Right atrium auricular region (tissue), 2 donors: ENCODE measurements at places on chromosomes 16 and 17.
A peak's percentile ranks its signal among the peaks of the same experiment; 100 is the strongest.

- no peak for DNase-seq
Observed at GRCh38 chr17:51107778-51108177, 12.9 kb downstream of the SPAG9 start.

DNA sequence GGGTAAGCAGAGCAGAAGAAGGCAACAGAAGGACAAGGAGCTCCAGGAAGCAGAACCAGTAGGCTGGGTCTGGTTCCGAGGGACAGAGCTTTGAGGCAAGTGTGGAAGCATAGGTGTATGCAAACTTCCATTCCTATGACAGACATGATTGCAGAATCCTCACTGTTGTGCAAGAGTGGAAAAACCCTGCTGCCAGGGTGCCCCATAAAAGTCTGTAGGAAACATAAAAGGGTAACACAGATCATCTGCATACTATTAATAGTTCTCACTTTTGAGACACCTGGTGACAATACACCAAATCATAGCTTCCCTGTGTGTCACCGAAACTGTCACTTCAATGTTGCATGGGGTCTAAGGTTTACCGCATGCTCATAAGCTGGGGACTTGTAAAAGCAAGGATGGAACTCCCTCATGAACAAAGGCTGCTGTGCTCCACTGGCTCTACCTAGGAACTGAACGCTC lies 39.7 kb downstream of the ARHGAP17 start:
- no peak for DNase-seq

DNA sequence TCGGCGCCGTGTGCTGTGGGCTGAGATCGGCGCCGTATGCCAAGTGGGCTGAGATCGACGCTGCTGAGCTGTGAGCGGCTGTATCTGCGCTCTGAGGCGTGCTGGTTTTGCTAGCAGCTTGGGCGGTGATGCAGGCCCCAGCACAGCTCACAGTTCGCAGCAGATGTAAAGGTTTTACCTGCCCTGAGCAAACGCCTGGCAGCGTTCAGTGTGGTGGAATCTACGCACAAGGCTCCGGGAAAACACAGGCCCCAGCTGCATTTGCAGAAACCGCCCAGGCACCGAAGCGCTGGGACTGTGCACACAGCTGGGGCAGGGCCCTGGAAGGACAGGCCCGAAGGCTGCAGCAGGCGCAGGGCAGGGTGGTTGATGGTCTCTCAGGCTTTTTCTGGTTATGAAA lies 8.0 kb upstream of the ZNF469 start:
- no peak for DNase-seq

- DNase-seq, result peak; percentile 78
Observed at GRCh38 chr16:67246081-67246755, 1.1 kb downstream of the FHOD1 start.

- DNase-seq, result no peak
Observed at GRCh38 chr16:23650674-23651416, 9.6 kb downstream of the DCTN5 start.

DNA sequence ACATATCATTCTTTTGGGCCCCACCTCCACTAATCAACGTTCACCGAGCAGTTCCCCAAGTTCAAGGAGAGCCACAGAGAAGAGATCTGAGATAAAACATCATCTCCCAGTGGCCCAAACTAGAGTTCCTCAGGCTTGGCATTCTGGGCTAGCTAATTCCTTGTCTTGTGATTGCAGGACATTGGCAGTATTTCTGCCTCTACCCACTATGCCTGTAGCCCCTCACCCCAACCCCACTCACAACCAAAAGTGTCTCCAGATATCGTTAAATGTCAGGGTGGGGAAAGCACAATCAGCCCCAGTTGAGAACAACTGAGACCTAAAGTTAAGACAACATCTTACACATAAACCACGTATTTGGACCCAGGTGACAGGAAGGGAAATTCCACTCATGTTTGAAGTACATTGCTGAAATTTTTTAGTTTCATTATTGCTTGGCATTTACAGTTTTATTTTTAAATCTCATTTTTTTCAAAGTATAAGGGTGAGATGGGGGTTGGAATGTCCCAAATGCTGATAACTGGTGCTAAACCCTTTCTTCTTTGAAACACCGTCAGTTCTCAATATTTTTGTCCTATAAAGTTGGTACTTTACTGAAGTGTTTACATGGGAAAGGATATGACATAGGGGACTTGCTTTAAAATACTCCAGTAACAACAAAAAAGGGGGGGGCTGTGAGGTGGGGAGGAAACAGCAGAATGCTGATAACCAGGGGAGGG lies 13.6 kb downstream of the ZC3H7A start:
- no peak for DNase-seq

- no peak for DNase-seq
Observed at GRCh38 chr17:15213381-15214087, 51.6 kb downstream of the PMP22 start.

DNA sequence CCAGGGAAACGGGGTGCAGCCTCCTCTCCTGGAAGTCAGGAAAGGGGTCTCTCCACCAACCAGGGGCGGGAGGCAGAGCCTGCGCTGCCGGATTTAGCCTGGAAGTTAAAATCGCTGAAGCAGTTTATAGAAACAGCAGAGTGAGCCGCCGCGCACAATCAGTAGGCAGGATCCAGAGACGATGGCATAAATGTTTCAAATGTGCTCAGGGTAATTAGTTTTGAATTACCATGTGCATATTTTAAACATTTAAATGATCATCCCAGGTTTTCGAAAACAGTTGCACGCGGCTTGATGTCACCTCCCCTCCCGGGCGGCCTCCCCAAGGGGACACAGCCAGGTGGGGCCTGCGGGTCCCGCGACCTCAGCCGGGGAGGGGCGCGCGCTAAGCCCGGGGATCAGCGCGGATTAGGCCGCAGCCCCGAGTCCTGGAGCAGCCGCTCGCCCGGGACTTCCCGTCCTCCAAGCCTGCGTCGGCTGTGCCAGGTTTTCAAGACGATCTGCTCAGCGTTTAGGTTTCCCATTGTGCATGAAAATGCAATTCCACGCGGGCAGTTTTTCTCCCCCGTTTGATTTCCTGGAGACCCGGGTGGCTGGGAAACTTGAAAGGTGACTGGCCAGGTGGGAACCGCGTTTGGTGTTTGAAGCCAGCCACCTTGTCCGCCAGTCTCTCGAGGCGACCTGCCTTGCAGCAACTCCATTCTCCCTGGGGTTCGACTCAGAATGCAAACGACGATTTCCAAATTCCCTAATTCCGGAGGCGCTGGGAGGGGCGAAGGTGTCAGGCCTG lies 78.3 kb downstream of the RPA1 start:
- DNase-seq, result no peak

- no peak for DNase-seq
Observed at GRCh38 chr16:46971271-46971670, 2.2 kb downstream of the DNAJA2 start.

GRCh38 chr17:55093353-55093752 lies 124.8 kb downstream of the STXBP4 start:
- DNase-seq, result no peak

GRCh38 chr17:27879987-27880608 lies 13.1 kb downstream of the LYRM9 start:
- no peak for DNase-seq

DNA sequence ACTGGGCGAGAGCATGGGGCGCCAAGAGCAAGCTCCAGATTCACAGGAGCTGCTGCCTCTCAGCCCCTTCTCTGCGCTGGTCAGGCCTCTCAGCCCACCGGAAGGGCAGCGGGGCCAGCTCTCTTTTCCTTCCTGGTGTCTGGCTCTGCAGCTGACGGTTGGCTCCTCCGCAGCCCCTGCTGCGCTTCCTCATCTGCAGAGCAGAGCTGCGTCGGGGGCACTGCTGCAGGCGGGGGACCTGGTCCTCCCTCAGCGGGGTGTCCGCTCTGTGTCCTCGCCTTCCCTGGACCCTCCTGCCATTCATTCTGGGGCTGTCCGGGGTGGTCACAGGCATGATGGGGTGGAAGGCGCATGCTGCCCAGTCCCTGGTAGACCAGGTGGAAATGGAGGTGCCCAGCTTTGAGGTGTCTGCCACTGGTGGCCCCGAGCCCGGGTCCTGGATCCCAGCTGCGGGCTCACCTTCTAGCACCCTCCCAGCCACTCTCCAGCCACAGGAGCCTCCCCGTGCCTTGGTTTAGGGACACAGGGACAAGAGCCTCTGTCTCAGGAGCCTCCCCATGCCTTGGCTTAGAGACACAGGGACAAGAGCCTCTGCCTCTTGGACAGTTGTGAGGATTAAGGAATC lies 84.8 kb downstream of the IRF8 start:
- DNase-seq, result no peak

GRCh38 chr16:85168732-85169256 lies 56.5 kb upstream of the CIBAR2 start:
- peak; percentile 73 for DNase-seq

GRCh38 chr16:14194721-14195120 lies 123.6 kb downstream of the MRTFB start:
- no peak for DNase-seq

DNA sequence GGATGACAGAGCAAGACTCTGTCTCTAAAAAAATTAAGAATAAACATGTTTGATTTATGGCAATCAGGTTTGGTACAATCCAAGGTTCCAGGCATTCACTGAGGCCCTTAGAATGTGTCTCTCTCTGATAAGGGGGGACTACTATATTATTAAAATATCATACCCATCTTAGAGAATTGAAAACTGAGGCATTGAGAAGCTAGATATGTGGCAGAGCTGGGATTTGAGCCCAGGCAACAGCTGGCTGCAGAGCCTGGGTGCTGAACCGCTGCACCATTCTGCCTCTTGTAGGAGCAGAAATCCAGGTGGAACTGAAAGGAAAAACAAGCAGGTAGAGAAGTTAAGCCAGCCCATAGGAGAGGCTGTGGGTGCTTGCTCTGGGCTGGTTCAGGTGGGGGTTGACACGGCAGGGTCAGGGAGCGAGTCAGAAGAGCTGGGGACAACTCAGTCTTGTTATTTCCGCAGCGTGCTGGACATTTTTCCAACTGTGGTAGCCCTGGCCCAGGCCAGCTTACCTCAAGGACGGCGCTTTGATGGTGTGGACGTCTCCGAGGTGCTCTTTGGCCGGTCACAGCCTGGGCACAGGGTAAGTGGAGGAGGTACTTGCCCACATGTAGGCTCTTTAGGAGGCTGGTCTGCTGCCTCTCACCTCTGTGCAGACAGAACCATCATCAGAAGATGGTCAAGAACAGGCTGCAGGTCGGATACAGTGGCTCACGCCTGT lies 62.5 kb downstream of the WIPI1 start:
- DNase-seq, result peak; percentile 13

GRCh38 chr17:82870091-82870491 lies 30.3 kb upstream of the ZNF750 start:
- DNase-seq, result no peak

DNA sequence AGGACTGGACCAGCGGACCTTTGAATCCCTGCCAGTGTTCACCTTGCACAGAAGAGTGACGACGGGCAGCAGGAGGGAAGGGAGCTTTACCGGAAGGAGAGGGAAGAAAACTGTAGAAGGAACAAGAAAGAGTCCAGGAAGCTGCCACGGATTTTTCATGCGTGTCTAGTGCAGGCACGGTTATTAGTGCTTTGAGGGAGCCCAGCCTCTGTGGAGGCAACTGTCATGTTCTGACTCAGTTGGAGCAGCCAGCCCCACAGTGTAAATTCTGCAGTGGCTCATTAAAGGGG lies 6.5 kb upstream of the HOXB13 start:
- no peak for DNase-seq

GRCh38 chr16:81463296-81463890 lies 18.8 kb downstream of the CMIP start:
- no peak for DNase-seq

GRCh38 chr17:298791-299450 lies 53.7 kb downstream of the RPH3AL start:
- peak; percentile 72 for DNase-seq

DNA sequence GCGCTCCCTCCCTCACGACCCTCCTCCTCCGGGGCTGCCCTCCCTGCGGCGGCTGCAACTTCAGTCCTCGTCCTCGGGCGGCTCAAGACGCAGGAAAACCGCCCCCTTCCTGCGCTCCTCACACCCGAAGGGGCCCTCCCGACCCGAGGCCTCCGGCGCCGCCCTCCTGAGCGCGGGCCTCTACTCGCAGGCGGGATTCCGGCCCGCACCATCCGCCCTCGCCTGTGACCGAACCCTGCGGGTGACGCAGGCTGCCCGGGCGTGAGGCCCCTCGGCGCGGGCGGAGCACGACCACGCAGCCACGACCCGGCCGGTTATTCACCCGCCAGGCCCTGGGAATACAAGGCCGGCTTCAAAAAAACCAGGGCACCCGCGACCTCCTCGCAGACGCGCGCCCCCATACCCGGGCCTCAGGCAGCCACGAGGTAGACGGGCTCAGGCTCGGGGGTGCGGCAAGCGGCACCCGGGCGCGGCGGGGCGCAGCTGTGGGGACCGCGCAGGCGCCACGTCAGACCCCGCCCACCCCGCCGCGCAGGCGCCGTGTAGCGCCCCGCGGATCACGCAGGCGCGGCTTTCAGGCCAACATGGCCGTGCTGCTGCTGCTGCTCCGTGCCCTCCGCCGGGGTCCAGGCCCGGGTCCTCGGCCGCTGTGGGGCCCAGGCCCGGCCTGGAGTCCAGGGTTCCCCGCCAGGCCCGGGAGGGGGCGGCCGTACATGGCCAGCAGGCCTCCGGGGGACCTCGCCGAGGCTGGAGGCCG lies at the start of gene SPG7:
Gene SPG7, plus strand, starts transcription at position 570 of the 757 bp plus-strand sequence. Its CDS starts 15 bp downstream, at position 585.
- peak; percentile 81 for DNase-seq

GRCh38 chr17:78822552-78822951 lies 18.1 kb downstream of the USP36 start:
- DNase-seq, result no peak

DNA sequence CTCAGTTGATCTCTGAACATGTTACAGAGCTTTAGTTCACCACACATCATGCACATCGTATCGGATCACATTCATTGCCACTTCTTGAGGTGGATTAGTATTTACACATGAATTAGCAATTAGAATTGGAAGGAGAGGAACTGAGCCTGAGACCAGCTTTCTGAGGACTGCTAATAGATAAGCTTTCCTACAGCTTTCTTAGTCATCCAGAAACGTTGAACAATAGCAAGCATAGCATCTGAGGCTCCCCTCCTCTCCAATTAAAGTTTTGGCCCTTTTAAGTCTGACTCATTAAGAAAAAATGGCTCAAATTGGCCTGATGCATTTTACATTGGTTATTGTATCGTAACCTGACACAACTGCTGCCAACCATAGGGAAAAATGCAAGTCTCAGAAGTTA lies 1130.4 kb downstream of the CDH8 start:
- no peak for DNase-seq

- no peak for DNase-seq
Observed at GRCh38 chr17:51352798-51353197, 92.5 kb downstream of the UTP18 start.

DNA sequence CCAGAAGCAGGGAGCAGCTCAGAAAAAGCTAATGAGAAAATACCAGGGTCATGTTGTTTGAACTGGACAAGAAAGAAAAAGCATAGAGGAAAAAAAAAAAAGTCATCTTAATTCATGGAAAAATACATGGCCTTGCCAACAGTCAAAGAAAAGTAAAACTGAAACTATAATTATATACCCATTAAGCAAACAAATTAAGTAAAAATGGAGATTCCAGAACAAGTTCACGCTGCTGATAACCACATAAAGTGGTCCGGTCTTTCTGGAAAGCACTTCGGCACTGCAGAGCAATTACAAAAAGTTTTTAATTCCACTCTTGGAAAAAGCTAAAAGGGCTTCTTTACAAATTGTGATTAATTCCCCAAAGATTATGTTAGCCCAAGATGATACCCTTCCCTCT lies 12.4 kb upstream of the P2RX5 start:
- no peak for DNase-seq

GRCh38 chr17:42279776-42280630 lies 3.8 kb upstream of the STAT5B start:
- peak; percentile 57 for DNase-seq
